ENCODE measurements at places on chromosomes 16 and 17.

- DNase-seq = no peak
Observed at GRCh38 chr16:89155851-89156739, 15.5 kb upstream of the CDH15 start.

DNA sequence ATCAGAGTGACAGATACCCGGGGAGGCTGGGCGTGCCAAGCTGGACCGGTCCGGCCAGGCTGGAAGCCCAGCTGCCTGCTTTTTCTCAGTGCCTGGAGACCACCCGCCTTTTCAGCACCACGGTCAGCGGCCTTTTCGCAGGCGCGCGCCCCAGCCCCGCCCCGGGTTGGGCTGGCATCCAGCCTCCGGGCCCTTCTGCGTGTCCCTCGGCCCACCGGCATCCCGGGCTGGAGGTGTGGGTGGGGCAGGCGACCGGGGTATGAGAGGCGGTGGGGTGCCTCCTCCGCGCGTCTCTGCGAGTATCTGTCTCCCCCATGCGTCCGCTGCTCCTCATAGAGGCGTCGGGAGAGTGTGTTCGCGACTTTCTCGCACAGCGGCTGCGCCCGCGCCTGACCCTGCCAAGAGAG is 102.5 kb downstream of the MRM1 start:
- DNase-seq = peak; percentile 34

DNA sequence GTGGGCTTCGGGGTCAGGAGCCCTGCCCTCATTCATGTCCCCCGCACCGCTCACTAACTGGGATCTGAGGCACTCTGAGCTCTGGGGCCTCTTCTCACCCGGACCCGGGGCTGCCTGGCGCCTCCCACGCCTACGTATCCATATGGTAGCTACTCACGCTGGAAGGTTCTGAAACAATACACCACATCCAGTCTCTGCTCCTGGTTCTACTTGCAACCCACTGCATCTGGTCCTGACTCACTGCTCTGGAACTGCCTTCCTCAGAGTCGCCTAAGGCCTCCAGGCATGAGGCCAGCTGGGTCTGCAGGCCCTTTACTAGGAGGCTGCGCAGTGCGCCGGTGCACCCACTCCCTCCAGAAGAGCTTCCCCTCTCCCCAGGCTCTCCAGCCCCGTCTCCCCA is 18.1 kb downstream of the USP36 start:
- DNase-seq = no peak

DNA sequence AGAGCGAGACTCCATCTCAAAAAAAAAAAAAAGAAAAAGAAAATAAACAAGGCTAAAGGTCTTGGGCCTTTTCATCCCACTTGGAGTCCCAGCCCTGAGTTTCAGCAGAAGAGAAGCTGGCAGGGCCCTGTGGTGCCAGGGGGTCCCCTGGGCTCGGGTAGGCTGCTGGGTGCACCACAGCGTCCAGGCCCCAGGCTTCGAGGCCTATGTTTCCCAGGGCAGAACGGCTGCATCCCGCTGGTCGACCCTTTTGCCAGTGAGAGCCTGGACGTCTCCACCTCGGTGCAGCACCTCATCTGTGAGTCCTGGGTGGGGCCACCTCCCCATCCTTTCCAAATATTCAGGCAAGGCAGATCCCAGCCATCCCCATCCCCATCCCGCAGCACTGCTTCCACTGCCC is 2.2 kb downstream of the TMEM235 start:
- no peak for DNase-seq

DNA sequence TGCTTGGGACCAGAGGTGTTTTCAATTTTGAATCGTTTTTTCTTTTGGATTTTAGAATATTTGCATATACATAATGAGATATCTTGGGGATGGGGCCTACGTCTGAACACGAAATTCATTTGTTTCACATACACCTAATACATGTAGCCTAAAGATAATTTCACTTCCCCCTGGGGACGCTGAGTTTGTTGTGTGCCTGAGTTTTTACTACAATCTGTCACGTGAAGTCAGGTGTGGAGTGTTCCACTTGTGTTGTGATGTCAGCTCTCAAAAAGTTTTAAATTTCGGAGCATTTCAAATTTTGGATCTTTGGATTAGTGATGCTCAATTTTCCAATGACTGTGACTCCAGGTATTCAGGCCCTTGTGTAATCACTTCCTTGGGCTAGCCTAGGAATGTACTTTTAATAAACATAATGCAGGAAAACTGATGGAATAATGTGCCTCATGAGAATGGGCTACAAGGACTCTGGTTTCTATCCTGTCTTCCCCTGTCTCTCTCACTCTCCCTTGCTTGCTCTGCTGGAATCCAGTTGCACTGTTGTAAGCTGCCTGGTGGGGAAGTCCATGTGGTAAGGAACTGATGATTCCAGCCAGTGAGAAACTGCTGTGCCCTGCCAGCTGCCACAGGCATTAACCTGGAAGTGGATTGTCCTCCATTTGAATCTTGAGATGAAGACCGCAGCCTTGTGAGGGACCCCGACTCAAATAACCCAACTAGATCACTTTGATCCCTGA is 403.8 kb downstream of the SHISA9 start:
- DNase-seq = no peak

- no peak for DNase-seq
Observed at GRCh38 chr16:72811188-72811720, 236.7 kb downstream of the ZFHX3 start.

DNA sequence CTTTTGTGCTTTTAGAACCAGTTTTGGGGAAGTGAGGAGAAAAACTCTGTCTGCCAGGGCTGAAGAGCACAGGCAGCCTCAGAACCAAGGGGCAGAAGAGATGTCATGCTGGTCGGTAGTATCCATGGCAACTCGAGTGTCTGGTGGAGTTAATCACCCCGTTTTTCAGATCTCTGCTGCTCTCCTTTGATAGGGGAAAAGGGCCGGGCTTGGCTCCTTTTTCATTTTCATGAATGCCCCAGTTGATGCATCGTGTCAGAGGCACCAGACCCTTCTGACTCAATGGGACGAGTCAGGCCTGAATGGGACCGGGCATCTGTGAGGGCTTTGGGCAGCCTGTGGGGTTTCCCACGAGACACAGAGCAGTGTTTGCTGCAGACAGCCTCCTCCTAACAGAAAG is 304.6 kb downstream of the ABCC12 start:
- no peak for DNase-seq

- no peak for DNase-seq
Observed at GRCh38 chr17:67942810-67943209, 53.5 kb downstream of the C17orf58 start.

DNA sequence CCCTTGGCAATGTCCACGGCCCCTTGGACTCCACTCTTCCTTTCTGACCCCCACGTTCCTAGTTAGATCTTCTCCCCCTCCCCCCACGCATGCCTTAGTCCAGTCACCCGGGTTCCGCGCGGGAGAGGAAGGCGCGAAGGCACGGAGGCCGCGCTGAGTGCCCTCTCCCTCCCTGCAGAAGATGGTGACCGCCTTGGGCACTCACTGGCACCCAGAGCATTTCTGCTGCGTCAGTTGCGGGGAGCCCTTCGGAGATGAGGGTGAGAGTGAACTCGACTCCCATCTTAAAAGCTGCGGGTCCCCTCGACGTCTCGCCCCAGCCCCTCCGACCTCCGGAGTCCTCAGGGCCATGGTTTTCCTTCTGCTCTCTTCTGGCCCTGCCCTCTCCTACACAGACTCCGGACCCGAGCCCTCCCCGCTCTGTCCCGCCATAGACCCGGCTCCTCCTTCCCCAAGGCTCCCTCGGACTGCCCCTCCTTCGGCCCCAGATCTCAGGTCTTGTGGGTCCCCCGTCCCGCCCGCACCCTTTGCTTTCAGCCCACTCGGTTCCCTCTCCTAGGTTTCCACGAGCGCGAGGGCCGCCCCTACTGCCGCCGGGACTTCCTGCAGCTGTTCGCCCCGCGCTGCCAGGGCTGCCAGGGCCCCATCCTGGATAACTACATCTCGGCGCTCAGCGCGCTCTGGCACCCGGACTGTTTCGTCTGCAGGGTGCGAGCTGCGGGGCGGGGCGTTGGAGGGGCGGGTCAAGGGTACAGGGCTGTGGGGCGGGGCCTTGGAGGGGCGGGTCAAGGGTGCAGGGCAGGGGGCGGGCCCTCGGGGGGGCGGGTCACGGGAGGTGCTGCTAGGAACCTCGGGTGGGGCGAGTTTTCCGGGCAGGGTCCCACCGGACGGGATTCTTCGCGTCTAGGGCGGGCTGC is 4.6 kb downstream of the TGFB1I1 start:
- DNase-seq = peak; percentile 76

DNA sequence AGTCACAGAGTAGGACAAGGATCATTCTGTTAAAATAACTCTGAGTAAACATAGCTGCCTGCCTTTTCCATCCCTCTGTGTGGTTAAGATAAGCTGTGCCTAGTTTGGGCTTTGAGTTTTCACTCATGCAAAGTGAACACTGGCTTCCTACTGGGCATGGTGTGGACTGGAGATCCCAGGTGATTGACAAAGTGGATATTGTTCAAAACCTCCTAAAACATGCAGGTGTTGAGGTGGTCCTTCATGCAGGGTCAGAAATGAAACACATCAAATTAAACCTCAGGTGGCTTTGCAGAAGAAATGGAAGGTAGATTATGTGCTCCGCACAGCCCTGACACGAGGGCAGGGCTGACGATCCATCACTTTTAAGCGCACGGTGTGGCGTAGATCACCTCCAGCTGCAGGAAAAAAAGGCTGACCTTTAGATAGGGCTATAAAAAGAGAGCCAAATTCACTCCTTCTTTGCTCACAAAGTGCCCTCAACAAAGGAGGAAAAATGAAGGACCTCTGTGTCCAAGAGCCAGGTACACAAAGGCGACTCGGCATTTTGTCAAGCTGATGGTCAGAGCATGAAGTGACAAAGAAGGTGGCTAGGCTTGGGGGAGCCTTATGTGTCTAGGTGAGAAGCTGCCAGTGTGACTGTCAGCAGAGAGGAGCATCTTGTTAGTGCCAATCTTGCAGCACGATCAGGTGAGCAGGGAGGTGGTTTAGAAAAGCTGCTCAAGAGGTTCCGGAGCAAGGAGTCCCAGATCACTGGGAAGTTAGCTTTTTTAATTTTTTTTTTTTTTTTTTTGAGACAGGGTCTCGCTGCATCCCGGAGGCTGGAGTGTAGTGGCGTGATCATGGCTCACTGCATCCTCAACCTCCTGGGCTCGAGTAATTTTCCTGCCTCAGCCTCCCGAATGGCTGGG is 19.9 kb upstream of the ITPRIPL2 start:
- no peak for DNase-seq

- DNase-seq = no peak
Observed at GRCh38 chr16:81715358-81716196, 63.5 kb upstream of the PLCG2 start.

- DNase-seq = no peak
Observed at GRCh38 chr17:2885733-2886132, 89.5 kb downstream of the RAP1GAP2 start.

DNA sequence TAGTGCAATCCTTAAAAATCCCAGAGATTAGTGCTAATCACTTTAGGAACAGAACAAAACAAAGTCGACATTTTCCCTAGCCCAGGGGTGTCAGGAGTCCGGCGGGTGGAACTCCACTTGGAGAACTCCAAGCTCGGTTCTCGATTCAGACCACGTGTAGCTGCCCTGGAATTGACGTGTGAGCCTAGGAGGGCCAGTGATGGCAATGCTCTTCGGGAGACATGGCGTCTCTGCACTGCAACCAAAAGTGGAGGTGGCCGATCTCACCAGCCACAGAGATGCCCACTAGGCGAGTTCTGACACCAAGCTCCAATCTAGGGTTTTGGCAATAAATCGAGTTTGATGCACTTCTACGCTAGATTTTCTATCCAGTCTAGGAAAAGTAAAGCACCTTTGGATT is 17.6 kb downstream of the MAP1LC3B start:
- DNase-seq = no peak

- no peak for DNase-seq
Observed at GRCh38 chr17:35889241-35889640, 9.1 kb upstream of the CCL5 start.

GRCh38 chr17:1630662-1631061 is 2.0 kb upstream of the SLC43A2 start:
- DNase-seq = no peak

- no peak for DNase-seq
Observed at GRCh38 chr17:34375426-34375997, 12.5 kb upstream of the CCL1 start.

- DNase-seq = no peak
Observed at GRCh38 chr17:17362540-17362930, 59.4 kb downstream of the NT5M start.

DNA sequence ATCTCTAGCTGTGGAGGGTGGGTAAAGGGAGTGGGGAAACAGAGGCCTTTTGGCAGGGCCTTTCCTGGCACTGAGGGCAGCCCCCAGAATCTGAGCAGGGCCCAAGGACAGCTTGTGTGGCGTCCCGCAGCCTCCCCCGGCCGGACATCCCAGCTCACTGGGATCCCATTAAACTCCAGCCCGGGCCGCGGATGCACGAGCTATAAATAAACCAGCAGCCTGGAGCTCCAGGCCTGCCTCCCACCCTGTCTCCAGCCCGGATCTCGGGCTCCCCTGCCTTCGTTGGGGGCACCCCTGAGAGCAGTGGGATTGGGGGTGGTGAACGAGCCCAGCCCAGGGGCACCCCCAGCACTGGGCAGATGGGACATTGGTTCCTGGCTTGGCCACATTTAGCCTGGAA is 13.8 kb upstream of the AATK start:
- no peak for DNase-seq

- DNase-seq = no peak
Observed at GRCh38 chr16:72051818-72052217, 2.5 kb upstream of the HP start.

- no peak for DNase-seq
Observed at GRCh38 chr16:3459401-3460090, 16.1 kb downstream of the NAA60 start.

GRCh38 chr17:41186872-41187271 is 2.2 kb upstream of the KRTAP4-1 start:
- DNase-seq = no peak

DNA sequence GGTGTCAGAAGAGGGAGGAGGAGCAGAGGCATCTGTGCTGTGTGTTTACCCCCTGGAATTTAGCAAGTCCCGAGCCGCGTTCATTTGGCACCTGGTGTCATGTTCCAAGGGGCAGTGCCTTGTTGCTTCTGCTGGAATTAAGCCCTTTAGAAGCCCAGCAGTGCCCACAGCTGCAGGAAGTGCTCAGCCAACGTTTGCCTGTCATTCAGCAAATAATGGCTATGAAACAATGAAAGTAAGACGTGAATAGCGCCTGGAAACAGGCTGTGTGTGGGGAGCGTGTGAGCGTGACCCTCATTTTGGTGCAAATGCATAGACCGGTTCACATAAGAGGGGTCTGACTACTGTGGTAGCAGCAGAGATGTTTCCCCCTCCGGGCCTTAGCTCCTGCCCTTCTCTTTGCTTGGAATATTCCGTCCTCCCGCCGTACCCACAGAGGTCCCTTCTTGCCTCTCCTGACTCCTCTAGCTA is 5.8 kb upstream of the ATP2C2 start:
- DNase-seq = no peak

DNA sequence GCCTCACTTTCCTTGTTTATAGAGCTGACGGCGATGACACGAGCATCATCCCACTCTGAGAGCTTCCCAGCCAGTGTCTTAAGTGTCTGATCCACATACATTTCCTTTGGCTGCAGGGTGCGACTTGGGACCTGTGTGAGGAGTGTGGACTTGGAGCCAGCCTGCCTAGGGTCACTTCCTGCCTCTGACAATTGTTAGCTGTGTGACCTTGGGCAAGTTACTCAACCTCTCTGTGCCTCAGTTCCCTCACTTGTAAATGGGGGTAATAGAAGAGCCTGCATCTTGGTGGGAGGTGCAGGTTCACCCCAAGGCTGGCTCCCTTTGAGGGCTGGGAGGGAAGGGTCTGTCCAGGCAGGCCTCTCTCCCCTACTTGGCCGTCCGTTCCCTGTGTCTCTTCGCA is 27.4 kb upstream of the GSE1 start:
- DNase-seq = no peak

- DNase-seq = no peak
Observed at GRCh38 chr16:5649762-5650743, 552.5 kb upstream of the EEF2KMT start.

- no peak for DNase-seq
Observed at GRCh38 chr17:70271200-70271599, 101.9 kb downstream of the KCNJ2 start.
